Esophagus mucosa (tissue), 1 donor: ENCODE measurements at places on chromosomes 2 and 18. TPM values are rescaled to one million over a fixed set of nuclear protein-coding genes. Genes with fewer than 3 reads are reported as not detected.

Gene MTERF4
- 23.7 TPM for total RNA-seq

Gene TMEM131
- 33.8 TPM for total RNA-seq

Gene SLC5A7
- not detected for total RNA-seq

Gene DYSF
- total RNA-seq: 3.4 TPM

Gene DNER
- total RNA-seq: 0.60 TPM

Gene LHCGR
- total RNA-seq: not detected

Gene FLACC1
- 0.56 TPM for total RNA-seq

Gene ERBB4
- 0.12 TPM for total RNA-seq

Gene SNRNP27
- 14.7 TPM for total RNA-seq

Gene IL36RN
- 64.1 TPM for total RNA-seq

Gene DNAJB2
- total RNA-seq: 51.7 TPM

Gene DPY30
- 55.9 TPM for total RNA-seq

Gene AMER3
- not detected for total RNA-seq

Gene FBXO15
- 0.76 TPM for total RNA-seq

Gene ALPG
- total RNA-seq: not detected

Gene ZNF804A
- not detected for total RNA-seq

Gene KLHL14
- total RNA-seq: 0.16 TPM

Gene CCDC74B
- 0.40 TPM for total RNA-seq

Gene TRABD2A
- 0.24 TPM for total RNA-seq

Gene HADHB
- total RNA-seq: 104 TPM

Gene PELI1
- 55.0 TPM for total RNA-seq
